ENCODE measurements at places on chromosomes 1 and 21.

- DNase-seq: no peak
Observed at GRCh38 chr1:104726917-104727316, 977.2 kb downstream of the AMY1C start.

- DNase-seq: no peak
Observed at GRCh38 chr1:110465038-110465813, 14.3 kb downstream of the PROK1 start.

DNA sequence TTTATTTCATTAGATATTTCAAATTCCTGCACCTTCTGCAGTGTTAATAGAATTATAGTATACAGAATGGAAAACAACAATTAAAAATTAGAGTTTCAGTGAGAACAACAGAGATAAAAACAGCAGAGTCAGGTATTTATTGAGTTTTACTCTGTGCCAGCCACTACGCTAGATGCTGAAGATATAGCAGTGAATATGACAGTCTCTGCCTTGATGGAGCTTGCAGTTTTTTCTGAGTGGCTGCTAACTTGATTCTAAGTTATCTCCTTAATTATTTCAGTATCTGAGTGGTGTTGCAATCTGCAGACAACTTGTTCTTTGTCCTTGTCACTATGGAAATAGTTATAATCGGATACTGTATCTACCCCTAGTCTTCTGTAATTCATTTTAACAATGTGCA, 384.3 kb upstream of the ZRANB2 start:
- no peak for DNase-seq

- no peak for DNase-seq
Observed at GRCh38 chr1:60088620-60089155, 15.1 kb upstream of the C1orf87 start.

- no peak for DNase-seq
Observed at GRCh38 chr1:3192361-3192760, 123.4 kb downstream of the PRDM16 start.

GRCh38 chr1:76102046-76102445, 27.5 kb downstream of the ST6GALNAC3 start:
- no peak for DNase-seq

DNA sequence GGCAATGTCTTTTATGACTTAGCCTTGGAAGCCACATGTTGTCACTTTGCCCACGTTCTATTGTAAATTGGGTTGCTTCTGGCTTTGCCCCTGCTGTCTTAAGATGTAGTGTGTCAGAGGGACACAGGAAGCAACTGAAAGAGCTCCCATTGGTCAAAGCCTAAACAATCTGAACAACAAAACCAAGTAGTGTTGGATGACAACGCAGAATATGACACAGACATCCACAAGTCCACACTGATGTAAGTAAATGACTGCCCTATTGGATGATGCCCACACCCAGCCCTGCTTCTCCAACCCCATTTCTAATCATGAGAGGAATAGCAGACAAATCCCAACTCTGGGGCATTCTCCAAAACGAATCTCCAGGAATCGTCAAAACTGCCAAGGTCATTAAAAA, 50.7 kb downstream of the ELF3 start:
- no peak for DNase-seq

DNA sequence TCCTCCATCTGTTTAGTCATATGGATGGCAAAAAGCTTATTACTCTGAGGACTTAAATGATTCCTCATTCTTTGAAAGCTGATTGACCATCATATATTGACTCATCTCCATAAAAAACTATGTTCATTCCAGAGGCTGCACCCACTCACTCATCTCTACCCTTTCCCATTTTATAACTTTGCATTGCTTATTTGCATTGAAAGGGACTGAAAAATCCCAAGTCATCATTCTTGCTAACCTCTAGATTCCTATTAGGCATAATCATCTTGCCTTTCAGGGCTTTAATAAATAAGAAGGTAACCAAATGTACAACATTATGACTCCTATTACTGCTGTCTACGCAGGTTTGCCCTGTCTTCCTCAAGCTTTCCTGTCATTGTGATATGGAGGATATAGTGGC, 1180.3 kb upstream of the B3GALT2 start:
- no peak for DNase-seq

DNA sequence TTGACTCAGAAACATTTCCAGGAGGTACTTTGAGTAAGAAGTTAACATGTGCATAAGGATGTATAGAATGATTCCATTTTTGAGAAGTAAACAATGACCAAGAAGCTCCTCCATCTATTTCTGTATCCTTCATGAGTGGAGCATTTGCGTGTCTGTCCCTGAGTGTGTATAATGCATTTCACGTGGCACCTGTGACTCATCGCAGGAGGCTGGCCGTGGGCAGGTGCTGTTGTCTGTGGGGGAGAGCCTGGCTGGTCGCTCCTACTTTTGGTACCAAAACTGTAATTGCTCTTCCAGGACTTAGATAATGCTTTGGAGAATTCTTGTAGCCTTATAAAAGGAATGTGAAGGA, 16.5 kb downstream of the SLC37A1 start:
- DNase-seq: no peak

GRCh38 chr21:35485364-35485763, 436.3 kb upstream of the RUNX1 start:
- DNase-seq: no peak

DNA sequence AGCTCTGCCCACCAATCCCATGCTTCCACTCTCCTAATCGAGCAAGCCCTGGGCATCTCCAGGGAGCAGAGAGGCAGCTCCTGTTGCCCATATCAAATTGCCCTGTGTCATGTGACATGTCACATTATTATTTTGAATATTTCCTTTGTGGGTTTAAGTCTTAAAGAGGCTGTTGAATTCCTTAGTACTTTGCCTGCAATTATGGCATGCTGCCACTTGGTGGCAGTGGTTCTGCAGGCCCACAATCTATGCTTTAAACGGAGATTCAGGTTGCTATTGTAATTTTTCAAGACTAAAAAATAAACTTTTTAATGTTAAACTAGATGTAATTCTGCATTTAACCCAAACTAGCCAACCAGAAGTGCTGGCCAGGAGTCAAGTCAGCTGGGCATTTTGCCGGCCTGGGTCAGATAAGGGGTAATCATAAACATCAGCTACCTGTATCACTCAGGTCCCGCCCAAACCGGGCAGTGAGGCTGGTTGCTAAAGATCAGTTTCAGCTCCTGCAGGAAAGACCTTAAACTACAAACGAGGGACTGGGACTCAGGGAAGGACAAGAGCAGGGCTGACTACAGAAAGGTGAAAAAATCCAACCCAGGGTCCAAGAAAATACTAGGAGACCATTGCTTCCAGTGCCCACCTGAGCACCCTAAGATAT, 37.3 kb upstream of the ARHGEF16 start:
- DNase-seq: no peak

- peak; percentile 30 for DNase-seq
Observed at GRCh38 chr1:111082421-111083203, 57.3 kb downstream of the DRAM2 start.

GRCh38 chr1:152411134-152411533, 2.9 kb downstream of the CRNN start:
- DNase-seq: no peak

- DNase-seq: peak; percentile 83
Observed at GRCh38 chr21:27581168-27581567, 614.3 kb upstream of the ADAMTS5 start.

- no peak for DNase-seq
Observed at GRCh38 chr21:34647555-34647954, 21.2 kb upstream of the CLIC6 start.

- DNase-seq: no peak
Observed at GRCh38 chr1:159936273-159936904, 9.0 kb downstream of the IGSF9 start.

DNA sequence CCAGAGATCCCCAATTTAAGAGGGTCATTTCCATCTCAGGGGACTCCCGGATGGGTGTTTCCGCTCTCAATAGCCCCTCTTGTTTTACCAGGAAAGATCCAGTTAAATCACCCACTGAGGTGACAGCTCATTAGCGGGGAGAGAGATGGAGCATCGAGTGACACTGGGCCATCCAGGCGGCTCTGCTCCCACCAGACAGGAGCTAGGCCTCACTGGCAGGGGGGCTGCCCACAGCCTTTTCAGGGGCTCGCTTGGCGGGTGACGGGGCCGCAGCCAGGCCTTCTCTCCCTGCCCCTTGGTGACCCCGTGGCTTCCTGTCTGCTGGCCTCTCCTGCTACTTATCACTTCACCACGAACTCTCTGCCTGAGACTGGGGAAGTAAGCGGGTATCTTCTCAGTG, 26.7 kb upstream of the SPSB1 start:
- DNase-seq: no peak

DNA sequence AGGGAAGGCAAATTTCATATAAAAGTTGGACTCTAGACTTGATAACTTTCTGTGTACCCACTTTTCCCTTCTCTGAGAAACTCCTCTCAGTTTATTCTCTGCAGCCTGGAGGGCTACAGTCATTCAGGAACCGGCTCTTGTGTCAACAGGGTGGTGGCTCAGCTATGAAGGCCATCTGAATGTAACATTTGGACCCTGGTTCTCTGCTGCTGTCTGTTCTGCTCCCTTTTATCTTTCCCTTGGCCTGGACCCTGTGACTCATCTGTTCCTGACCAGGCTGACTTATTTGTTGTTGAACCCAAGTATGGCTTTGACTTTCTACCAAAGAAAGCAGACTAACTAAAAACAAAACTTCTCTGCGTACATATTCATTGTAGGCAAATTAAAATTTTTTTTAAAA, 75.4 kb downstream of the CENPF start:
- no peak for DNase-seq

GRCh38 chr1:22612671-22613571, 23.5 kb upstream of the C1QA start:
- DNase-seq: no peak

DNA sequence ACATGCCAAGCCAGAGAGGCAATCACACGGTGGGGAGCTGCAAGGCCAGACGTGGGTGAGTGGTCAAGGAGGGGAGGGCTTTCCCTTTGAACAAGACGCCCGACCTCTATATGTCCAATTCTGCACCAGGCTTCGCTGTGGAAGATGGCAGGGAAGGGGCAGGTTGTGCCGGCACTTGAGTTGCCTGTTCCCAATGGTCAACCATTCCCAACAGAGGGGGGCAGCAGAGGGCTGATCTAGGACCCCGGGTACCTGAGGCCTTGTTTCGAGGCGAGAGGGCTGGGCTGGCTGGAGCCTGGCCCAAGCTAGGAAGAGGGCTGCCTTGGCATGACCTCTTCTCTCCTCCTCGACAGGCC, 64.9 kb downstream of the TMEM53 start:
- no peak for DNase-seq

- DNase-seq: no peak
Observed at GRCh38 chr1:42422737-42423136, 33.1 kb downstream of the ZMYND12 start.

GRCh38 chr1:68151690-68152089, 80.6 kb downstream of the WLS start:
- no peak for DNase-seq

DNA sequence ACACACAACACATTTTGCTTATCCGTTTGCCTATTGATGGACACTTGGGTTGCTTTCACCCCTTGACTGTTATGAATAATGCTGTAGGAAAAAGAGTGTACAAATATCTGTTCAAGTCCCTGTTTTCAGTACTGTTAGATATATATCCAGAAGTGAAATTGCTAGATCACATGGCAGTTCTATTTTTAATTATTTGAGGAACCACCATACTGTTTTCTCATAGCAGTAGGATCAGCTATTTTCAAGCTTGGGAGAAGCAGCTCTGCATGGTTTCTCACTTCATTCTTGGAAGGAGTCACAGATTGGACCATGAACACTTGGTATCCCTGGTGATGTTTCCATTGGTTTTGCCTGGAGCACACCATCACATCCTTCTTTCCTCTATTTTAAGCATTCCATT, 114.4 kb upstream of the ZP4 start:
- no peak for DNase-seq

- no peak for DNase-seq
Observed at GRCh38 chr1:31208361-31208945, 31.2 kb downstream of the NKAIN1 start.

DNA sequence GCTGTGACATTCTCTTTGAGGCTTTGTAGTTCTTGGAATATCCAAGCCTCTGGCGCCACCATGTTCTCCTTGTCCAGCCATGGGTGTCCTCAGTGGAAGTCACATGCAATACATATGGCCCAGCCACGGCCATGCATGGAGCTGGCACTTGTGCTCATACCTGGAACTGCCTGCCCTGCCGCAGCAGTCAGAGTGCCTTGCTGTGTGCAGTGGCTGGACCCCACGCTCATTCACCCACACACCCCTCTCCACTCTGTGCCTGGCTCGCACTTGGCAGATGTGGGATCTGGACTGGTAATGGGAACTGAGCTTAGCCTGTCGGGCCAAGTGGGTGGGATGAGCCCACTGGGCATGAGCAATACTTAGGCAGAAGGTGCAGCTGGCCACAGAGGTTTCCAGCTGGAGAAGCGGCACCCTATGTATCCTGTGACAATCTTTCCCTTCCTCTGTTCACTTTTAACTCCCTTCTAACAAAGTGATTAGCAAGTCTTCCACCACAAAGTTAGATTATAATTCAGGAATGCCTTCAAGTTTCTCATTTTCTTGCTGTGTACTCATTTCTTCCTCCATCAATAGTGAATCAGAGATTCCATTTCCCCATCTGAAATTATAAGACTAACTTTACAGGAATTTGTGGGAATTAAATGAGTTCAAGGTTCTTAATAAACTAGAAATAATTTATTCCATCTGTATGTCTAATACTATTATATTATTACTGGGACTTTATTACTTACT, 351.6 kb upstream of the NCAM2 start:
- DNase-seq: no peak

GRCh38 chr1:179760521-179760920, 17.4 kb downstream of the FAM163A start:
- no peak for DNase-seq

- no peak for DNase-seq
Observed at GRCh38 chr1:57951390-57951789, 527.5 kb upstream of the DAB1 start.

DNA sequence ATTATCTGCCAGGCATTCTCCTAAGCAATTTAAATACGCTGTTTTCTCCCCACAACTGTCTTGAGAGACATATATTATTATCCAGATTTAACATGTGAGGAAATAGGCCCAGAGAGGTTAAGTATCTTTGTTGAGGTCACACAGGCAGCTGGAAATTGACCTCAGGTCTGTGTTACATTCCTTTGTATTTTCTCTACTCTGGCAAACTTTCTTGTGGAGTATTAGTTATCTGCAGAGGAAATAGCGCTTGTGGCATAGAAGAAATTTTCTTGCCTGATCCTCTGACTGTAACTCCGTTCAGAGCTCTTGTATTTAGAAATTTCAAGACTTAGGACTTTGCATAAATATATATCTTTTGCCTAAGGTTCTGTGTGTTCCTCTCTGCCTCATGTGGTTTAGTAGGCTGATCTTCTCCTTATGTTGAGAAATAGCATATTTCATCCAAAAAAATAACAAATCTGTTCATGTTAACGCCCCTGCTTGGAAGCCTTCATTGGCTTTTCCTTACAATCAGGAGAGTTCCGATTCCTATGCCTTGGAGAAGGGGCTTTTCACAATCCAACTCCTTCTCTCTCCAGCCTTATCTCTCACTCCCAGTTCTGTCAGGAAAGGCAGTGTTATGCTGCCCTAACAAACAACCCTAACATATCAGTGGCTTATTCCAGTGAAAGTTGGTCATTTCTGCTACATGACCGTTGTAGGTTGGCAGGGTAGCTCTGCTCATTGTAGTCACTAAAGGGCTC, 2.5 kb upstream of the JUN start:
- DNase-seq: no peak
